Stimulated activated CD8-positive, alpha-beta memory T cell treated with anti-CD3 and anti-CD28 coated beads, Interleukin-2, amount 100 ng/mL, for 1 hour (primary cell): ENCODE measurements at places on chromosomes 16 and 17.

GRCh38 chr17:5662409-5663085, 78.2 kb upstream of the NLRP1 start:
- no peak for DNase-seq

- DNase-seq, result peak; percentile 70
Measured at GRCh38 chr16:88686439-88687253, at the start of gene SNAI3. Gene SNAI3 (minus strand): TSS chr16:88686507. CDS start chr16:88686406, 101 bp downstream.

GRCh38 chr16:55835581-55835980, 2.7 kb upstream of the CES1 start:
- DNase-seq, result no peak

DNA sequence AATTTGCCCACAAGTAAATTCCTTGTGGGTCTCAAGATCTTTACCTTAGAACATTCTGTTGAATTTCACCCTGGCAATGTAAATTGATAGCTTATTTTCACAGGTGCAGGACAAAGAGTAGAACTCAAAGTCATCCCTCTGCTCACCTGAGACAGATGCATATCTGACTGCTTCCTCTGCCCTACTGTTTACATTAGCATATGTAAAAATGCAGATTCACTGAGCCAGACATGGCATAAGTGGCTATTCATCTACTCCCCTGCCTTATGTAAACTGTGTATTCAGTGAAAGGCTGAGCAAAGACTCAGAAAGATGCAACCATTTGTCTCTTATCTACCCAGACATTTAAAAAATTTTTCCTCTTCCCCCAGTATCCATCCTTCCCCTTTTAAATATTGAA, 22.3 kb upstream of the MILR1 start:
- DNase-seq, result no peak

DNA sequence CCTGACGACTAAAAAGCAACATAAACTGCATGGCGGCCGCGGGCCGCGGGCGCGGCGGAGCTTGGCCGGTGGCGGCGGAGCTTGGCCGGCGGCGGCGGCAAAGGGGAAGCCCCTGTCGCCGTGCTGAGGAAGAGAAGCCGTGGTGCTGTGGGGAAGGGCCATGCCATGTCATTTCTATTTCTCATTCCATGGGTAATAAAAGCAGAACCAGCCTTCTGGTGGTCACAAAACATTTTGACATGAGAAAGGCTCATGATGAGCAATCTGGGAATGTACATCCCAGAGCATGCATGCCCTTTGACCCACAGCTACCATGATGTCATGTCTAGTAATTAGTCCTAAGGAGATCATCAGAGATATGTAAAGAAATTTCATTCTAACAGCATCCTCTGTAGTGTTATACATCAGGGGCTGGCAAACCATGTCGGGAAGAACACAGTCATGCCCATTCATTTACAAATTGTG, 23.9 kb upstream of the HEATR6 start:
- DNase-seq, result no peak

DNA sequence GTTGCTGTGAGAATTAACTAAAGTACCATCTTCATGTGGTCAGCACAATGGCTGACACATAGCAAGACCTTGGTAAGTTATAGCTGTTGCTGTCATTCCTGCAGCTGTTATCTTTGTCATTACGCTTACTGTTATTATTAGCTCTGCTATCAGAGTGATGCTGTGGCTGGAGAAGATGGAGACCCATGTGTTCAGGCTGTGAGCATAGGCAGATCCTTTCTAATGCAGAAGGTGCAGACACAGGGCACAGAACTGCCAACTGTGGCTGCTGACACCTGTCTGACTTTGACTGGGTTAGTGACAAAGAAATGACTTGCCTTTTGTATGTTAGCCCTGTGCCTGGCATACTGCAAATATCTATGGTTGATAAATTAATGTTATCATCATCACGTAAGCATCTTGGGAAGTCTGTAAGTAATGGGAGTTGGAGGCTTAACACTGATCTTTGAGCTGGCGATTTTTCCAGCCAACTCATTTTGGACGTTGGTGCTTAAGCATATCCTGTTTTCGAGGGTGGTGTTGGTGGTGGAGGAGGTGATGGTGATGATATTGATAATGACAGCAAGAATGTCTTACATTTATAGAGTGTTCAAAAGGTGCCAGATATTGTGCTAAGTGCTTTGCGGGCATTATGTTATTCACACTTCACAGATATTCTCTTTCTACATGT, 695.3 kb downstream of the WWOX start:
- DNase-seq, result no peak

DNA sequence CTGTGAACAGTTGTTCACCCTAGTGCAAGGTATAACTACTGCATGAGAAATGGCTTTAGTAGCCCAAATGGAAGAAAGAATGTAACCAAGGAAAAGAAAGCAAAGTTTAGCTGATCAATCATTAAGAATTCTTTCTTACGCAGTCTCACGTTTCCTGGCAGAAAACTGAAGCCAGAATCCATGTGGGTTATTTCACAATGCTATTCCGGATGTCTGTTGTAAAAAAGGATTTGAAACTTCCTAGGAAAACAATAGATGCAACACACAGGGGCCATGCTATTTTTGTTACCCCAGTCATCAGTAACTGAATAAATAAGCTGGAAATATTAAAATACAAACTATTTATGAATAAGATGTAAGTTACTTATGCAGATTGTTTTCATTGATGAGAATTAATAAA, 802.5 kb downstream of the CDH8 start:
- no peak for DNase-seq

GRCh38 chr17:79331492-79331891, 256.9 kb downstream of the ENGASE start:
- no peak for DNase-seq

DNA sequence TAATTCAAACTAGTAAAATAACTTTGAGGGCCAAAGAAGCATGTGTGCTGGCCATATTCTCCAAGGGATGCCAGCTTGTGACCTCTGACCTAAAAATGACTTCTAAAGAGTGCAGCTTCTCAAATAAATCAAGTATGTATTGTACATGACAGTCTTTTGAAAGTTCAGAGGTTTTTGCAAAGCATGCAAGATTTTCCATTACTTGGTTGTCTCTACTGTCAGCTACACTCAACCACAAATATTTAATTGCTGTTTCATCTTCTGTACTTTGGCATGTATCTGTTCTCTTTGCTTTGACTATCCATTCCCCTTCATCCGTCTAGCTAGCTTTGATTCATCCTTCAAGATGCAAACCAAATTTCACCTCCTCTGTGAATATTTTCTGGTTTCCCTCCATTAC, 121.9 kb upstream of the HS3ST2 start:
- DNase-seq, result no peak

DNA sequence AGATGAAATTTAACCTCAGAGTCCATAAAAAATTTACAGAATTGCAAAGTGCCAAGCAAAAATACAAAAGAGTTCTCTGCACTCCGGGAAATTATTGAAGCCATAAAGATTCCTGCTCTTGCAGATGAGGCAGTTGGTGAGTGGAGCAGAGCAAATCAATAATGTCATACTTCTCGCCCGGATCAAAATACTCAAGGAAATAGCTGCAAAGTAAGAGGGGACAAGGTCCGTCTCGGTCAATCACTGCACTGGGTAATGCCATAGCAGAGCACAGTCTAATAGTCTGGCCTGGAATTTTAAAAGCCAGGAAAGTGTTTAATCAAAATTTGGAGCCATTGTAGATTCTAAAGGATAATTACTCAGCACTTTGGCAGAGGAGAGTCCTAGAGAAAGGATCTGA, 58.9 kb downstream of the GP2 start:
- no peak for DNase-seq

DNA sequence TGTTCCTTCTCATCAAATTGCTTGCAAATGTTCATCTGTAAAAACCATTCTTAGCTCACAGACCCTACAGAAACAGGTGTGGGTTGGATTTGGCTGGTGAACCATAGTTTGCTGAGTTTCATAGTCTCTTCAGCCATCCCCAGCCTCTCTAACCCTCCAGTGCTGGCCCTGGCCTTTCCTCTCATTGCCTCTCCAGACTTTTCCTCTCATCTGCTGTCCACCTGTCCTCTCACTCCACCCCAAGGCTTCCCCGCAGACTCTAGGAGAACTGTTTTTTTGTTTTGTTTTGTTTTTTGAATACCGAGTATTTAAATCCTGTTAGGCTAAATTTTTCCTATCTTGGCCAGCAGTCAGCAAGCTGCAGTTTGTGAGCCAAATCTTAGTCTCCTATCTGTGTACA, 41.1 kb downstream of the MEOX1 start:
- no peak for DNase-seq

DNA sequence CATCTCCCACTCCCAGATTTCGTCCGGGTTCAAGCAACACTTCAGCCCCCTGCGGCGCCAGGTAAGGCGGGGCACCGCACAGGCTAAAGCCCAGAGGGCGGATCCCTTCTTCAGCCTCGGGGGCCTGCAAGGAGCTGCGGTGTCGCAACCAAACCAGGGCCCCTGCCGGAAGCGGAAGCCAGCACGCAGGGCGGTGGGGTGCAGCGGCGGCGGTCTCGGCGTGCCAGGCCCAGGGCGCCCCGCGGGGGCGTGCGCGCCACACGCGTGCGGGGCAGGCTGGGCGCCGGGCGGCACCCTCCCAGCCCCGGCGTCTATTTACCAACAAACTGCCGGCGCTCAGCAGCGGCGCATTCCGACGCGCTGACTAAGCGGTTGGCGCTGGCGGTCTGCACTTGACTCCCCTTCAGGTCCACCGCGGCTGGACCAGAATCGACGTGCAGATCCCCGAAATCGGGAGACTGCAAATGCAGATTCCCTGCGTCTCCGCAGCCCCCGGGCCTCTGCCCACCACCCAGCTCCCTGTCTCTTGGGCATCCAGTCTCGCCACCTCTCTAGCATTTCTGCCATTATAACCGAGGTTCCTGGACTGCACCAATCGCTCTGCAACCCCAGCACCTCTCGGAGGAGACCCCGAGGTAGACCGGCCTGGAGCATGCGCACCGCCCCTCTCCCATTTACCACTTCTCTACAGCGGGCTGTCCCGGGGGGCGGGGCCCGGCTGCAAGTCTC, 421 bp upstream of the DLX4 start:
- DNase-seq, result peak; percentile 22

GRCh38 chr17:44827863-44828262, 2.2 kb downstream of the GJC1 start:
- no peak for DNase-seq

GRCh38 chr17:9095390-9095789, 74.1 kb downstream of the NTN1 start:
- no peak for DNase-seq

- DNase-seq, result no peak
Measured at GRCh38 chr16:31460582-31461002, 1.3 kb downstream of the ARMC5 start.

DNA sequence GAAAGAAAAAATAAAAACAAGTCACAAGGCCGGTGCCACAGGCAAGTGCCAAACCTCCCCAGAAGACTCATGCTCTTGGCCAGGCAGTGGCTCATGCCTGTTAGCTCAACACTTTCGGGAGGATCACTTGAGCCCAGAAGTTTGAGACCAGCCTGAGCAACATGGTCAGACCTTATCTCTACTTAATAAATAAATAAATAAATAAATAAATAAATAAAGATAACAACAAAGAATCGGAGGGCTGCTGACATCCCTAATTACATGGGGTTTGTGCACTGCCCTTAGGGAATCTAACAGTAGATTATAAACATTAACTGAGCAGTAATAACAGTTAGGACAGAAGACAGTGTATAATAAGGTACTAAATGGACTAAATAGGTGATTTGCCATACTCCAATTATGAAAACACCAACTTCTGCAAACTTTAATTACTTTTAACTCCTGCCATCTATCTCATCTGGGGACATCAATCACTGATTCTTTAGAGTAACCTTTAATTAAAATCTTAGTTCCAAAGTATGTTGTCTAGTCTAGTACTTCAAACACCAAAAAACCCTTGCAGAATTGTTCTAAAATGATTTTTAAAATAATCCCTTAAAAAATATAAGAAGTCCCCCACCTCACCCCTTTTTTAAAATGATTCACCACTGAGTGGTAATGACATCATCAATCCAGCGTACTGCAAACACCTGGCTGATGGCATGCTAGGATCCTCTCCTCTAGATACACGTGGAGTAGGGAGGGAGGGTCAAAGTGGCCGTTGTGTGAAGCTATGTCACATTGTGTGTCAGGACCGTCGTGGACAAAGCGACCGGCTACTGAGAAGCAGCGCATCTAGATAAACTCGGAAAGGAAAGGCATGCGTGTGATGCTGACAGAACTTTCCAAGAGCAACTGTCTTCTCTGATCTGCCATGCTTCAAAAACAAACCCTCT, 28.5 kb downstream of the CYTH1 start:
- DNase-seq, result no peak

GRCh38 chr17:7496470-7497183, 12.5 kb downstream of the POLR2A start:
- no peak for DNase-seq

GRCh38 chr16:61432421-61432820, 603.8 kb downstream of the CDH8 start:
- no peak for DNase-seq

DNA sequence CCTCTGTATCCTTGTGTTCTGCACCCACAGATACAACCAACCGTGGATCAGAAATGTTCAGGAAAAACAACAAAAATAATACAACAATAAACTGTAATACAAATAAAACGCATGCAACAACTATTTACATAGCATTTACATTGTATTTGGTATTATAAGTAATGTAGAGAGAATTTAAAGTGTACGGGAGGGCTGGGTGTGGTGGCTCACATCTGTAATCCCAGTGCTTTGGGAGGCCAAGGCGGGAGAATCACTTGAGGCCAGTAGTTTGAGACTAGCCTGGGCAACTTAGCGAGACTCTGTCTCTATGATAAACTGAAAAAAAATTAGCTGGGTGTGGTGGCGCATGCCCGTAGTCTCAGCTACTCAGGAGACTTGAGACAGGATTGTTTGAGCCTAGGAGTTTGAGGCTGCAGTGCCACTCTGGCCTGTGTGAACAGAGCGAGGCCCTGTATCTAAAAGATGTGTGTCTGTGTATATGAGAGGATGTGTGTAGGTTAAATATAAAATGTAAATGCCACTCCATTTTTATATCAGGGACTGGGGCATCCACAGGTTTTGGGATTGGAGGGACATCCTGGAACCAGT, 13.3 kb downstream of the SEC14L1 start:
- no peak for DNase-seq

GRCh38 chr17:65978871-65979270, 213.1 kb downstream of the CEP112 start:
- no peak for DNase-seq

DNA sequence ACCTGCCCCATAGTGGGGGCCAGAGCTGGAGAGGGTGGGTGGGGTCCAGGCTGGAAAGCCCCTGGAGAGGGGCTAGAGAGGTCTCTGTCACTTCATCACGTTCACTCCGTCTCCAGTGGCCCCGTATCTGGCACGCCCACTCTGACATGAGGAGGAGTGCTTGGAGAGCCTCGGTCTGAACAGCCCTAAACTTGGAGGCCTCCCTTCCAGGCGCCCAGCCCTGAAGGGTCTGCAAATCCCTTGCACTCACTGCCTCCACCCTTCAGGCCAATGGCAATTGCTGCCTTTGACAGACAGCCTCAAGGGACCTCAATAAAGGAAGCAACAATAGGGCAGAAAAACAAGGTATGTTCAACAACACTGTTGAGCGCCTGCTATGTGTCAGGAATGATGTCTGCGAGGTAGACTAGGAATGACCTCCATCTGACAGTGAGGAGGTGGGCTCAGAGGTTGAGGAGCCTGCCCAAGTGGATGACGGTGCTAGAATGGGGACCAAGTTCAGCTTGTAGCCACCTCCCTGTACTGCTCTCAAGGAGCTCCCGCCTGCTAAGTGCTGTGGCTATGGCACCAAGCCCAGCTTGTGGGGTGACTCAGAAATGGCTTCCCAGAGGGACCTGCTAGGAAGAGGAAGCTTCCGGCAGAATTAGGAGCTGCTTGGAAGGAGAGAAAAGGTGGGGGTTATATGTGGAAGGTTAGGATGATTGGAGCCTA, 2.9 kb upstream of the EPX start:
- no peak for DNase-seq
